ENCODE measurements at places on chromosomes 1 and 21.
A peak's percentile ranks its signal among the peaks of the same experiment; 100 is the strongest.

- no peak for DNase-seq
Measured at GRCh38 chr1:53957194-53957818, 11.2 kb downstream of the LRRC42 start.

- no peak for DNase-seq
Measured at GRCh38 chr1:167210966-167211674, 9.6 kb upstream of the POU2F1 start.

DNA sequence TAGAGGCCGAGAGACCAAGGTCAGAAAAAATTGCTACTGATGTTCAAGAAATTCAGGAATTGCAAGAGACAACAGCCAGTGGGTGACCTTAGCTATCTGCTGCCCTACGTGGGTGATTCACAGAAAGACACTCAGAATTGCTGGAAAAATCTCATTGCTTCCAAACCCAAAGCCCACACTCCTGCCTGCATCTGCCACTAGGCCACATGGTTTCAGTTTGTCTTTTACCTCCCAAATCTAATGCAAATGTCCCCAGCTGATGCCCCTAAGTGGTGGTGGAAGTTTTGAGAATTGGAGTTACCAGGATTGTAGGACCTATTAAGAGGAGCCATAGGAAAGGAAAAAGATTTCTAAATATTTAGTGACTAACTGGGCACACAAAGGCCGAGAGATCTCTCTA, 341.5 kb upstream of the CHRM3 start:
- no peak for DNase-seq

DNA sequence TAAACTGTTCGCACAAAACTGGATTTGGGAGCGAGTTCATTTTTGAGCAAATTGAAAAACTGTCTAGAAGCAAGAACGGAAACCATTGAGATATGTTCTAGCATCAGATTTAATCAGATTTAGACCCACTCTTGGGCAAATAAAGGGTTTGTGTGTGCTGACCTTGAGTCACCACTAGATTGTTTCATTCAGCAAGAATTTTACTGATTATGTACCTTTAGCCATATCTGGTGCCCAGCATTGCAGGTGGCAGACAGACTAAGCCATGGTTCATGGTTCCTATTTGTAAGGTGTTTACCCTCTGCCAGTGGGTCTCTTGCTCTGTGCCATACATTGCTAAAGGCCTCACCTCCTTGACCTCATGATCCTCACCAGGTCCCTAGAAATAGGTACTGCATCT, 1.4 kb downstream of the NUDC start:
- DNase-seq: no peak

DNA sequence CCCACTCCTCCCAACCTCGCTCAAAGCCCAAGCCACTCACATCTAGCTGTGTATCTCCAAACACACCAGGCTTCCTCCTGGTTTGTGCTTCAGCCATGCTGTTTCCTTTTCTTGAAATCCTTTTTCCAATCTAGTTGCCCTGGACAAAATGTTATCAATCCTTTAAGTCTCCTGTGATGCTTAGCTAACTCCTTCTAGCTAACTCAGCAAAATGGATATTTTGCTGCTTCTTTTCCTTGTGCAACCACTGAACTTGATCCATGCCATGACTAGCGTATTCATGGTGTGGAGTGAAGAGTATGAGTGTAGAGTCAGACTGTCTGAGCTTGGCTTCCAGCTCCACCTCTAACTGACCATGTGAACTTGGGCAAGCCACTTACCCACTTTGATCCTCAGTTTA, 33.9 kb upstream of the FAM78B start:
- no peak for DNase-seq

DNA sequence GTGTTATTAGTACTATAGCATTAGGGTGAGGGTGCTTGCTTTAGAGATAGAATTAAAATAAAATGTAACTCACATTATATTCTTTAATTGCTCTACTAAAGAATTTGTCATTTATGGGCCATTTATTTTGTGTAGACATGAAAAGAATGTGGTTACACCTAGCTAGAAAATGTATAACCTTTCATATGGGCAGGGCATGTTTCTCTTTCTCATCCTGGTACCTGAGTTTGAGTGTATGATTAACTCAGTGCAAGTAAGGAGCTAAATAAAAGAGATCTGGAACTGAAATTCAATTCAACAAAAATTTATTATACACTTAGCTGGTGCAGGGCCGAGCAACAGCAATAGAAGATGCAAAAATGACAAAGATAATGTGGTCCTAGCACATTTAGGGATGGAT, 47.4 kb downstream of the MAP3K7CL start:
- no peak for DNase-seq

DNA sequence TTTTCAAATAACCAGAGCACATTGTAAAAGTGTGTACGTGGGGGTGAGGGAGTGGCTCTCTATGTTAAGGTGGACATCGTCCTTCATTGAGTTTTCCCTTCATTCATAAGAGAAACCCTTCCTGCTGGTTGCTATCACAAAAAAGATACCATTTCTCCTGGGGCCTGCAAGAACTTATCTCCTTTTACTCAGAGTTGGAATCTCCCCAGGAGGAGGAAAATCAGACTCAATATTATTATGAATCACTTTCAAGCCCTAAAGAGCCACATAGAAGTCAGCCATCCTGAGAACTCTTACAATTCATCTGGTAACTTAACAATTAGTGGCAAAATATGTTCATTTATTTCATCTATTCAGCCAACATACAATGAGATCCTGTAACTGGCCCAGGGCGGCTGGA, 27.1 kb upstream of the TGFBR3 start:
- DNase-seq: no peak

DNA sequence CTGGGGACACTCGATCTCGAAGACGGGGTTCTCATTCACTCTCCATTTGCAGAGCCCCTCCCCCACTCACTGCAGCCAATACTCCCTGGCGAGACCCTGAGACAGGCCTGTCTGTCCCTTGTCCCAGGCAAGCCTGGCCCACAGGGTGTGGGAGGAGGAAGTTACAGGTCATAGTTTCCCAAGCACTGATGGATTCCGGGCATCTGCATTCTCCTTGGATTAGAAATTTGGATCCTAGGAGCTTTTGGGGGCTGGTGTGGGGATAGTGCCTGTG, 11.3 kb downstream of the WNT3A start:
- peak; percentile 7 for DNase-seq

DNA sequence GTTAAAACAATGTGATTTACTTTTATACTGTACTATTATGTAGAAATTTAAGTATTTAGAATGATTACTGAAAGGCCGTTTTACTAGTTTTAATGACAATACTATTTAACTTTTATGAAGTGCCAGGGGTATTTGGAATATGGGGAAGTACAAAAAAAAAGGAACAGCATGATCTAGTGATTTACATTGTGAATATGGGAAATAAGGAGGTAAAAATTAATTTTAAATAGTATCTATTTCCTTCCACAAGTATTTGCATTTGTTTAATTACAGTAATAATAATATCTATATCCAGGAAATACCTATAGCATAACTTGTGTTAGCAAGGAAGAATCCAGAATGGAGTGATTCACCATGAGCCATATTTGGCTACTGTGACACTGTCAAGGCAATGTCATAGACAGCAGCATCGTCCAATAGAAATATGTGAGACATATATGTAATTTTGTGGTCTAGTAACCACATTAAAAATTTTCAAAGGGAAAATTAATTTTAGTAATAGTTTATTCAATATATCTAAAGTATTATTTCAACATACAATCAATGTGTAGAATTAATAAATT, 22.0 kb downstream of the CNST start:
- no peak for DNase-seq

- no peak for DNase-seq
Measured at GRCh38 chr21:31092832-31093625, 54.8 kb upstream of the KRTAP19-8 start.

DNA sequence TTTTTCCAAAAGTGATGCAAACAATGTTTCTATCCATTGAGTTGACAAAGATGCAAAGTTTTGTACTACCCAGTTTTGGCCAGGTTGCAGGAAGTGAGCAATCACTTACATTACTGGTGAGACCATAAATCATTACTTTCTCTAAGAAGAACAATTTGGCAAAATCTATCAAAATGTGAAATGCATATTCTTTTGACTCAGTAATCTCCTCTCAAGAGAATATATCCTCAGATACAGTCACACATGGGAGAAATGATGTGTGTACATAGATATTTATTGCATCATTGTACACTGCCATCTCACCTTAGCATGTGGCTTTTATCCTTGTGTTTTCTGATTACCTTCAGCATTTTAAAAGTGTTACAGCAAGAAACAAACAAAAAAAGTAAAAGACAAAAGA, 52.4 kb upstream of the FMO3 start:
- no peak for DNase-seq

GRCh38 chr1:25634066-25634465, 17.5 kb downstream of the MAN1C1 start:
- no peak for DNase-seq

DNA sequence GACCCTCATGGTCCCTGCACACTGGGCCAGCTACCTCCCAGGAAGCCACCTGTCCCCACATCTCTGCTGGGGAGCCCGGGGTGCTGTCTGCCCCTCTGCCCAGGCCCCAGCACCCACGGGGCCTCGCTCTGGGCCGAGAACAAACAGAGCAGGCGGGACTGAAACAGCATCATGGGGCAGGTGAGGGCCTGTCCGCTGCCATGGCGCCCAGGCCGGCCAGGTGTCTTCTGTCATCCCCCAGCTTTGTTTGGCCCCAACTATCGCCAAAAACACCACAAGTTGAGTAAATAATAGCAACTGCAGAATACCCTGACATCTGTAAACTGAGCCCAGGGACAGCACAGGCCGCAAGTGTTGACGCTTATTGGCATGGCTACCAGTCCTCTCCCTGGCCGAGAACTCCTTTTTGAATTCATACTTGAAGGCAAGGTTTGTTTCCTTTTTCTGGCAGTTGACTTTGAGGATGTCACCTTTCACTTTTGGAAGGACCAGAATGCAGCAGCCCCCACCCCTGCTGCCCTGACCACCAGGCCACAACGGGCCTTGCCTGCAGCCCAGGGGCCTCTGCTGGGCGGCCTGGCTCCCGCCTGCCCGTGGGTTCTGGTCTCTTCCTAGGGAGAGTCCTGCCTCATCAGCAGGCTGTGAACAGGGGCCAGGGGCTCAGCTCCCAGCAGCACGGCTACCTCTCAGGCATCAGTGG, 152.7 kb downstream of the CASZ1 start:
- DNase-seq: no peak

DNA sequence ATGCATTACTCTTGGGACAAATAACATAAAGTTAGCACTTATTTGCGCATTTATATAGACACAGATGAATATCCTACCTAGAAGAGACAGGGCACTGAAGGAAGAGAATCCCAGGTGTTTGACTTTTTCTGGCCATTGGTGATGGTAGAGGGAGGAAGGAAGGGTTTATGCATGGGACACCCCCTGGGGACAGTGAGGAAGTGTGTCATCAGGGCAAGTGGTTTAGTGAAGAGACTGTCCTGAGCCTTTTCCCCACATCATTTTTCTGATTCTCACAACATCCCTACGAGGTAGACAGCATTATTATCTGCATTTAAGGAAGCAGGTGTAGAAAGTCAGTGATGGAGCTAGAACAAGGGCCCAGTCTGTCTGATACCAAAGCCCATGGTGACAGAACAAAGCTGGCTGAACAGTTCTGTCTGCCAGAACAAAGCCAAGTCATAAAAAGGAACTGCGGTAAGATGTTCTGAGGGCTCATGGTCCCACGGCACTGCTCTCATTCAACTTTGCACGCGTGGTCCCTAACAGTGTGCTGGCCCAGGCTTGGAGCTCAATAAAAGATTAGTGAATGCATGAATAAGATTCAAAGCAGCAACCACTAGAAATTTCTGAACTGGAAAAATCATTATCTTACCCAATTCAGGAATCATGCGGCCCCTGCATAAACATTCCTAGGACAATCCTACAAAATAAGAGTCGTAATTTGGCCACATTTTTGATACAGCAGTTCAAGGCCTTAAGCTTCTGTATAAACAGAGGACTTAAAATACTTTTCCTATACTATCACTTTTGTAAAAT, 12.2 kb upstream of the CDC42BPA start:
- DNase-seq: no peak

DNA sequence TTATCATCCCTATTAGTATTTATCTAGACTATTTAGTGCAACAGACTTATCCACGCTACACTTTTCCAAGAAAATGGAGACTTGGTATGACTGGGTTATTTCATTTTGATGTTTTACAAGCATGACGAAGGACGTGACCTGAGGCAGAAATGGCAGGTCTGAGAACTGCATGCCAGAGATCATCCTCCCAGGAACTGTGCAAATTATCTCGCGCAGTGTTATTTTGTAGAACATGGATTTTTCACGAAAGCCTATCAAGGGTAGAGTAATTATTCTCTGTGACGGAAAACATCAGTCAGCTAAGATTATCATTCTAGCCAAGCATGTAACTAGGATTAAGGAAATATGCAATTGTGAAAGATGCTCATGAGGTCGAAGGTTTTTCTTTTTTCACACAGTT, 361.5 kb upstream of the AJAP1 start:
- DNase-seq: no peak

- no peak for DNase-seq
Measured at GRCh38 chr1:236502579-236502971, 21.2 kb upstream of the LGALS8 start.

DNA sequence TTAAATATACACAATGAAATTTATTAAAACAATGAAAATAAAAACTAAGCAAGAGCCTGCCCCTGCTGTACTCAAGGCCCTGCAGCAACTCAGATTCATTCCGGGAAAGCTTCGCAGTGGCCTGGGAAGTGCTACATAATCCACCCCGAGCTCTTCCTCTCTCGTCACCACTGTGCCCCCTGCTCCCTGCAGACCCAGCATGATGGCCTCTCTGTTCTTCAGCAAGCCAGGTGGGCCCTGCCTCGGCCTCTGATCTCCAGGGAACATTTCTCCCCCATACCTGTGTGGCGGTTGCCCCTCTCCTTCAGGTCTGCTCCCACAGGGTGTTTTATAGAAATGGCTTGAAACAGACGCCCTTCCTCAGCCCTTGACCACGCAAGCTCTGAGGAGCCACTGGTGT, 10.6 kb downstream of the RNF187 start:
- DNase-seq: no peak

DNA sequence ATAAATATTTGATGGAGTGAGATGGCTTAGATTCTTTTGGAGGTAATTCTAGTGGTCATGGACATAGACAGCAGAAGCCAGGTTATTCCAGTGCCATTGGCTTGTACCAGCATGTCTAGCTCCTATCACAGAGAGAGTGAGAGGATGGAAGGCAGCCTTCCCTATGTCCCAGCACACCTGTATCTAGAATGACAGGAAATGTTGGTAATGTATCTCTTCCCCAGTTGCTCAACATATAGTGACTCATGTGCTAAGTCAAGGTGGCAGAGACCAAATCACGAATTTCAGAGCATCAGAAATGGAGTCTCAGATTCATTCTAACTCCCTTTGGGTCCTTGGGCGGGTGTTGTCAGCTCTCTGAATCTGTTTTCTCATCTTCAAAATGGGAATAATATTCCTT, 28.4 kb downstream of the METTL13 start:
- DNase-seq: no peak

- DNase-seq: no peak
Measured at GRCh38 chr1:7688659-7689058, 82.4 kb upstream of the VAMP3 start.

GRCh38 chr1:3879787-3880428, 20.2 kb downstream of the C1orf174 start:
- no peak for DNase-seq
